Endothelial cell of umbilical vein (primary cell): ENCODE measurements at places on chromosomes 3 and 15. TPM values are rescaled to one million over a fixed set of nuclear protein-coding genes. Genes with fewer than 3 reads are reported as not detected.
A peak's percentile ranks its signal among the peaks of the same experiment; 100 is the strongest.

GTPBP8 gene
- polyA plus RNA-seq, result 20.2 and 23.6 TPM in 2 replicates

PLCL2 gene
- polyA plus RNA-seq, result 1.5 and 2.3 TPM in 2 replicates

BCHE gene
- polyA plus RNA-seq, result 0.40 and 0.66 TPM in 2 replicates

- DNase-seq, result peak; percentile 33
Observed at GRCh38 chr3:134462331-134462941, 23.3 kb downstream of the ANAPC13 start.

- no peak for DNase-seq
Observed at GRCh38 chr3:161630794-161631193, 134.2 kb downstream of the OTOL1 start.

DNA sequence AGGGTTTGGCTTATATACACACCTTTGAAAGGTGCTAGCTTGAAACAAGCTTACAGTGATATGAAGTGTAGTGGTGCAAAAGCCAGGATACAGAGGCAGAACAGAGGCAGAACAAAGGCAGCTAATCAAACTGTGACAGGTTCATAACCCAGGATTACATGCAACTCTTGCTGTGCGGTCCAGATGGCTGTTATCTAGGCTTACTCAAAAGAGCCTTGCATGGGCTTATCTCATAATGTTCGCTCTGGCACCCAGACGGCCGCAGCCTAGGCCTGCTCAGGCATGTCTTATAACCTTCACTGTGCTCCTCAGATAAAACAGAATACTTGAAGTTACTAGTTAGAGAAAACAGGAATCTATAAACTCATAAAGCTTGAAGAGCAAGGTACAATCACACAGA is 22.8 kb upstream of the NOX5 start:
- DNase-seq, result no peak

DNA sequence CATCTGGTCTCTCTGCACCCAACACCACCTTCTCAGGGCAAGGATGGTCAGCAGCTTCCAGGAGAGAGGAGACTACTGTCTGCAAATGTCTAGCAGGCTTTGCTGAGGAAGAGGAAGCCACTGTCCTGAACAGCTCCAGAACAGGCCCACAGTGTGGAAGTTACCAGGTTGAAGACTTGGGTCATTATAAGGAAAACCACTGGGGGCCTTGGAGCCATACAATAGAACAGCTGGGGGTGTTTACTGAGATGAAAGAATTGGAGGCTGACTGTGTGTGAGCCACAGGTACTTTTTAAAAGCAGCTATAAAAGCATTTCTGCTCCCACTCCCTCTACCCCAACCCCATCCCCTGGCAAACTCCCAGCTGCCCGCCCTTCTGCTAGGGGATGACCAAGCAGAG is 24.2 kb downstream of the SRGAP3 start:
- DNase-seq, result no peak

DNA sequence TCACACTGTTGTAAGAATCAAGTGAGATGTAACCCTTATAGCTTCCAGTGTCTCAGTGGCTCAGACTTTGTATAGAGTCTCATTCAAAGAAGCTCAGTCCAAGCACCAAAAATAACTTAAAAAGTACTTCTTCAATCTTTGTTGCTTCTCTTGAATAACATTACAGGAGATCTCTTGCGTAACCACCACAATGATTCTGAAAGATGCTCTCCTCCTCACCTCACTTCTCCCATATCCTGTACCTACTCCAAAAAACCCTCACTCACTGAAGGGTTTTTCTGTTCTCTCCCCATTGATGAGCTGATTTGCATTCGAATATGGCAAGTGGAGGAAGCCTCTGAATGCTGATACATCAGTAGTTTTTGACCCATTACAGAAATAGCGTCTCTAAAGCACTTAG is 39.4 kb upstream of the MRPS22 start:
- no peak for DNase-seq

DNA sequence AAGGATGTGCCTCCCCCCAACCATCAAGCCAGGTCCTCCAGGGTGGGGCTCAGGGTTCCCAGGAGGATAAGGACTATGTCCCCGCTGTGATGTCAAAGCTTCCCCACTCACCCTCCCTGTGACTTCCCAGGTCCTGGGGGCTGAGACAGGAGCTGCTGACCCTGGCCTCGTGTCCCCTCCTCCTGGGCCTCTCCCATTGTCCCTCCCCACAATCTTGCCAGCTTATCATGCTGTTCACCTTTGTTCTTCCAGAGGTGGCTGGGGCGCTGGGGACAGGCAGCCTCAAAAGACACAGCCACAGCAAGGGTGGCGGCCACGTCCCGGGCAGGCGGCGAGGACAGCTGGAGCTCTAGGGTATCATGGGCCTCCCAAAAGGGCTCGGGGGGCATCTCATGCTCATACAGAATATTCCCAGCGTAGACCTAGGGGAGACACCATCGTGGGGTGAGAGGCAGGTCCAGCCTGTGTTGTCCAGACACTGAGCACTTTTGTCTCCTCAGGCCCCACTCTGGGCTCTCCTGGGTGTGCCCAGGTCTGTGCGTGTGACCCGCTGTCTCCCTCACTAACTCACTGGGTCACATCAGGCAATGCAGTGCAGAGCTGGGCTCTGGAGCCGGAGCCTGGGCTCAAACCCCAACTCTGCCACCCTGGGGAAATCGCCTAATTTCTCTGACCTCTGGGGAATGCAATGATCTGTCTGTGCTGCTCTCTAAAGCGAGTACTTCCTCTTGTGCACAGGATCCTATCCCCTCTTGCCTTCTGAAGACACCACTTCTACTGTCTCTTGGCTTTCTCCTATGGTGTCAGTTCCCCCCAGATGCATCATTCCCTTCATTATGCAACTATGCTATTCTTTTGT is 30.0 kb downstream of the SNX33 start:
- no peak for DNase-seq

DNA sequence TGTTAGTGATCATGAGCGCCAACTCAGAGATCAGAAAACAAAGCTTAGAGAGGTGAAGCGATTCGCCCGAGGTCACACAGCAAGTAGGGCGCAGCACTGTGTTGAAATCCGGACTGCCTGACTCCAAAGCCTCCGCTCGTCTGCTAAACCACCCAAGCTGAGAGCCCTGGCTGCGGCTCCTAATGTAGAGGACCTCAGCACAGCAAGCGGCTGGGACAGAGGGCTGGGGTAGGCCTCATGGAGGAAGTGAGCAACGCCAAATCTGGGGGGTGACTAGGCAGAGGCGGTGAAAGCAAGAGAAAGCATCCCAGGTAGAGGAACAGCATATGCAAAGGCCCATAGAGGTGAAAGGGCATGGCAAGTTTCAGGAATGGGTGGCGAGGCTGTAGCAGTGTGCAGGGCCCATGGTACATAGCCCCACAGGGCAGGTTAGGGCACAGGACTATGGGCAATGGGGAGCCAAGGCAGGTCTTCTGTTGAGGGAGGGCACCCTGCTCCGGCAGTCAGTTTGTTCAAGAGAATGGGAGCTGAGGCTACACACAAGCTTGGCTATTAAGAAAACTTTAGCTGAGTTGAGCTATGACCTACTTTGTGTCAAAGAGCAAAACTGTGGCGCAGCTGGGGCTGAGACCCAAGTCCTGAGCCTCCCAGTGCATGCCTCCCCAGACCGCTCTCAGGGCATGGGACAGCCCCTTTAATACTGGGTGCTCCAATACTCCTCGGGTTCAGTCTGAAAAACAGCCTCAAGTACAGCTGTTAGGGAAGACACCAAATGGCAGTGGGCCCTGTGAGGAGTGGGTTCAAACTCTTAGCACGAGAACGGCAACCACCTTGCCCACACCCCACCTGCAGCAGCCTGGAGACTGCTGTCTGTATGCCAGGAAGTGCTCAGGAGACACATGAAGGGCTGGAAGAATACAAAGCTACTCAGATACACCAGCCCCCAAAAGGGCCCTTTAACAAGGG is 988 bp upstream of the CFAP92 start:
- DNase-seq, result no peak

DNA sequence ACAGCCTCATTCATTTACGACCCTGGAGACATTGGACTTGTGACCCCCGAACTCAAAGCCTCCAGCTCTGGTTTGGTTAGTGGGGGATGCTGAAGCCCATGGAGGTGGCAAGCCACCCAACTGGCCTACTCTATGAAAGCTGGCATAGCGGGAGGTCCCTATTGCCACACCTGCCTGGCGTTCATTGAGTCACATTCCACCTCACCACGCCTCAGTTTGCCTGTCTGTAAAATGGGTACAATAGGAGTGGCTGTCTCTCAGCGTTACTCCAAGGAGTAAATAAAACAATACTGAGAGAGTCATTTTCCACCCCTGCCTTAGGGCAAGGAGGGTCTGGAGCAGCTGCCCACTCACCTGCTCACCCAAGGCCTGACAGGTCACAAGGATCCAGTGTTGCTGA is 60.2 kb downstream of the NUP210 start:
- DNase-seq, result no peak

- peak; percentile 72 for DNase-seq
Observed at GRCh38 chr3:65107174-65107573, 419.4 kb upstream of the ADAMTS9 start.

GRCh38 chr3:4943549-4943948 is 35.7 kb upstream of the BHLHE40 start:
- DNase-seq, result no peak
